ENCODE measurements at places on chromosomes 1 and 21. TPM values are rescaled to one million over a fixed set of nuclear protein-coding genes. Genes with fewer than 3 reads are reported as not detected.

GRCh38 chr1:207218512-207219362 lies 102.7 kb upstream of the CD55 start:
- no peak for DNase-seq

ZBTB18 gene
- 11.7 TPM for total RNA-seq

- DNase-seq = no peak
Measured at GRCh38 chr1:234841281-234841680, 231.3 kb upstream of the IRF2BP2 start.

DNA sequence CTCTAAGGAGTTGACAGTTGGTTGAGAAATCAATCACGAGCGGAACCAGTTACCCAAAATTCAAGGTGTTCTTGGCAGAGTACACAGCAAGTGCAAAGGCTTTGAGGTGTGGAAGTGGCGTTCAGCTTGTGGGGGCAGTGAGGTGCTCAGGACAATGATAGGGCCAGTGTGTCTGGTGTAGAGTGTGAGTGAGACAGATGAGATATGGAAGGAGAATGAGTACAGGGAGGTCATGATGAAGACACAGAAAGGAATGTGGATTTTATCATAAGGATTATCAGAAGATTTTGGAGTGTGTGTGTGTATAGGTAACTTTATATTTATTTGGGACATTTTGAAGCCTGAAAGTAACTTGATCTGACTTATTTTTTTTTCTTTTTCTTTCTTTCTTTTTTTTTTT lies 40.9 kb downstream of the IFI44 start:
- DNase-seq = no peak

DNA sequence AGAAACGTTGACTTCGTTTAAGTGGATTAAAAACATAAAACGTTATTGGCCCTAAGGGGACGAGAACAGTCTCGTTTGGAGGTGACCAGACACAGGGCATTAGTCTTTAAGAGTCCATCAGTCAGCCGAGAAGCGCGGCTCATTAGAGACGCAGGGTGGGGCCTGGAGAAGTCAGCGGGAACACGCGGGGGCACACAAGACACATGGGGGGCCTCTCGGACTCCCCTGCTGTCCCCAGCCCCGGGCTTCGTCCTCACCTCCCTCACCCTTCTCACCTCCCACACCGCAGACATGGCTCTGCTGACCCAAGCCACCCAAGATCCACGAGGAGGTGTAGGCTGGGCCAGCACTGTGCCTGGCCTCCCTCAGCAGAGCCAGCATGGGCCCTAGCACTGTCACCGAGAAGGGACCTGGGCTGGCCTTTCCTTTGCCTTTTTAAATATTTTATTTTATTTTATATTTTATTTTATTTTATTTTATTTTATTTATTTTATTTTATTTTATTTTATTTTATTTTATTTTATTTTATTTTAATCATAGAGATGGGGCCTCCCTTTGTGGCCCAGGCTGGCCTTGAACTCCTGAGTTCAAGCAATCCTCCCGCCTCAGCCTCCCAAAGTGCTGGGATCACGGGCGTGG lies 48.9 kb downstream of the MORN1 start:
- no peak for DNase-seq

GRCh38 chr1:70140343-70140742 lies 65.0 kb downstream of the LRRC40 start:
- no peak for DNase-seq

GRCh38 chr1:156346636-156347035 lies 8.3 kb downstream of the TSACC start:
- no peak for DNase-seq

GRCh38 chr1:196517193-196517592 lies 91.0 kb downstream of the KCNT2 start:
- DNase-seq = no peak

DNA sequence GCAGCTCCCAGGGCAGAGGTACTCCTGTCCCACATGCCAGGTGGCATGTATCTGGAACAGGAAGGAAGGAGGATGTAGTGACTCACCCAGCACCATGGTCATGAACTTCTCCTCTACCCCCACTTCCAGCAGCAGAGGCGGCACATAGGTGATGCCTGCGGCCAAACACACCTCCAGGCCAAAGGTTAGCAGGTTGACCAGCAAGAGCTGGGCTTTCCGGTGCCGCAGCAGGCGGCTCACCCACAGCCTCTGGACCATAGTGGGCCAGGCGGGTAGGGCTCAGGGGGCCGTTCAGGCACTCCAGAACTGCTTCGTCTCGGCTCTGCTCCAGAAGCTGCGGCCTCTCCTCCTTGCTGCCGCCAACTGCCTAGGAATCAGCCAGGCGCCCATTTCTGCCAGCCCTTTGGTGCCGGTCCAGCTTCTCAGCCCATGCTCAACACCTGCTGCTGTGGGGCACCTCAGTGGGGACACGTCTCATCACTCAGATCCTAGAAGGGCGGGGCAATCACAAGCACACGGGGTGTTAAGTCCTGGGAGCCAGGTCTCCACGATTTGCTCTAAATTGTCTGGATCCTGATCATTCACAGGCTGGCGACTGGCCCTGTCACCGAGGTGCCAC lies 15.8 kb downstream of the SLC45A3 start:
- DNase-seq = no peak

DNA sequence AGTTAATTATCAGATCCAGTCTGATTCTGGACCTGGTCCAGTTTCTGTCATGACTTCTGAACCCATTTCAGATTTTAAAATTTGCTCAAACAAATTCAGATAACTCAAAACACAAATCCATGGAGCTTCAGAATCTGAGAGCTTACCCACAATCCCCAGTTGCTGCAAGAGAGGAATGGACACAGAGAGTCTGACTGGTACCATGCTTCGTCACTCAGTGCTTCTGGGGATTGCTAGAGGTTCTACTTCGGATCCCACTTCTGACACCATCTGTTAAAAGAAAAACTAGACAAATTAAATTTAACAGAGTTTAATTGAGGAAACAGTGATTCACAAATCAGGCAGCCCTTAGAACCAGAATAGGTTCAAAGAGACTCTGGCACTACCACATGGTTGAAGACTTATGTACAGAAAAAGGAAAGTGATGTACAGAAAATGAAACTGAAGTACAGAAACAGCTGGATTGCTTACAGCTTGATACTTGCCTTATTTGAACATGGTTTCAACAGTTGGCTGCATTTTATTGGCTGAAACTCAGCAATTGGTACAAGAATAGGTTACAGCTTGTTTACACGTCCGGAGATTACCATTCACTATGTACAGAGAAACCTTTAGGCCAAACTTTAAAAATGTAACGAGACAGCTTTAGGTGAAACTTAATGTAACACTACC lies 60.7 kb upstream of the TEKT2 start:
- no peak for DNase-seq

MATN1 gene
- total RNA-seq = not detected

TBX19 gene
- 2.9 TPM for total RNA-seq

CLEC20A gene
- total RNA-seq = not detected

LENEP gene
- total RNA-seq = not detected

DNA sequence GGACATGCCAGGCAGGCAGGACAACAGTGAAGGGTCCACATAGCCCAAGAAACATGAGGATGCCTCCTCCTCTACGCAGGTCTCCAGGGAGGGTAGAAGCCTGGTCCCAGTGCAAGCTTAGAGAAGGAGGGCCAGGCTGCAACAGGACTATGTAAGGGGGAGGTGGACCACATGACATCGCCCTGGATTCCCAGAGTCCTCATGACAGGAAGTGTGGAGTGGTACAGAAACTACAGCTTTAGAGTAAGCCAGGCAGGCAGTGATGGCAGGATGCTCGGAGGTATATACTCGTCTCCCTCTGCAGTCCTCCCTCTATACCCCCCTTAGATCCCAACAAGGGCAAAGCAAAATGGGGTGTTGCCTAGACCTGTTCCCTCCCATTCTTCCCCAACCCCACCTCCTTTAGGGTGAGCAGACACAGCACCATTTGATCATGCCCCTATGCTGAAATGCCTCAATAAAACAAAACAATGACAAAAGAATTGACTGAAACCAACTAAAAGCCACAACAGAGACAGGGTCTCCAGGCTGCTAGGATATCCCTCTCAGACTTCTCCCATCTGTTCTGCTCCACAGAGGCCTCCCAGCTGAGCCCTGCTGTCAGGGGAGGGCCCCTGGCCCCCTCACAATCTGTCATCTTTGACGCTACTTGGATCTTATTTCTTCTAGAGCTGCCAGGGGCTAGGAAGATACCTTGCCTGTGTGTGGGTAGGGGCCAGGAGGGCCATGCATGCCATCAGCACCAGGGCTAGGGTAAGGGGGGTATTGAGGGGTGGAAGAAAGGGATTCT lies 13.1 kb downstream of the FAM78B start:
- no peak for DNase-seq

- no peak for DNase-seq
Measured at GRCh38 chr1:57279909-57280666, 143.8 kb downstream of the DAB1 start.
